ENCODE measurements at places on chromosomes 4 and X.

DNA sequence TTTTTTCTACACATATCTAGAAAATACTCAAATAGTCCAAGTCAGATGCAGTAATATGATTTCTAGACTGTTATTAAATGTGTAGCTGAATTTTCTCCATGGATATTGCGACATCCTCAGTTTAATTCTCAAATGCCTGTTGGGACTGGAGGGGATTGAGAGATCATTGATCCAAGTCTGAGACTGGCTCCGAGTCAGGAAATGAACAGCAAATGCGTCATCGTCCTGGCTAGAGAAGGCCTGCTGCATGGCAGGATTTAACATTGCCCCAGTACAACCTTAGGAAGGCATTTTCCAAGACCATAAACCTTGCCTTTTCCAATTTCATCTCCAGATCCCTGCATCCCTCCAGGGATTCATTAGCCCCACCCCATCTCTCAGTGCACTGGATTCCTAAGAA lies 56.6 kb upstream of the SLC6A14 start:
- DNase-seq: no peak

DNA sequence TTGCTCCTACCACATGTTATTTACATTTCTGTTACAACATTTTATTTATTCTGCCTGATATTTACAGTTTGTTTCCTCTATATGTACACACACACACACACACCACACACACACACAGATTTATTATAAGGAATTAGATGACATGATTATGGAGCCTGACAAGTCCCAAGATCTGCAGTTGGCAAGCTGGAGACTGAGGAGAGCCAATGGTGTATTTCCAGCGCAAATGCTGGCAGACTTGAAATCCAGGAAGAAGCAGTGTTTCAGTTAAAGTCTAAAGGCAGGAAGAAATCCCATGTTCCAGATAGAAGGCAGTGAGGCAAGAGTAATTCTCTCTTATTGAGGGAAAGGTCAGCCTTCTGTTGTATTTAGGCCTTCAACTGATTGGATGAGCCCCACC lies 1.8 kb upstream of the KLHL4 start:
- no peak for DNase-seq

DNA sequence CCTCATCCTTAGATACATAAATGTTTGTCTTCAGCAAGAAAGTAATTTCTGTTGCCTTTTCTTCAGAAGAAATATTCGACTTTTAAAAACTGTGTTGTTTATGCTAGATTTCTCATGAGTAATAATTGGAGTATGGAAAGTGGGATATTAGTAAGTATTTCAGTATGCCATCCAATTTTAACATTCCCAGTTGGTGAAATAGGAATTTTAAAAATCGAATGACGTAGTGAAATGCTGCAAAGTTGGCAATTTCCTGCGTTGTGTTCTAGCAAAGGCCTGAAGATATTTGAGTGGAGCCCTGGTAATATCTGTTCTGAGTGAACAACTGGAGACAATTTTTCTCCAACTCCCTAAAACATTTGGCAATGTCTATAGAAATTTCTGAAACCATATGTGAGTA lies 190.1 kb downstream of the ZNF330 start:
- DNase-seq: no peak

- DNase-seq: no peak
Observed at GRCh38 chr4:153785910-153786721, 2.8 kb downstream of the SFRP2 start.

DNA sequence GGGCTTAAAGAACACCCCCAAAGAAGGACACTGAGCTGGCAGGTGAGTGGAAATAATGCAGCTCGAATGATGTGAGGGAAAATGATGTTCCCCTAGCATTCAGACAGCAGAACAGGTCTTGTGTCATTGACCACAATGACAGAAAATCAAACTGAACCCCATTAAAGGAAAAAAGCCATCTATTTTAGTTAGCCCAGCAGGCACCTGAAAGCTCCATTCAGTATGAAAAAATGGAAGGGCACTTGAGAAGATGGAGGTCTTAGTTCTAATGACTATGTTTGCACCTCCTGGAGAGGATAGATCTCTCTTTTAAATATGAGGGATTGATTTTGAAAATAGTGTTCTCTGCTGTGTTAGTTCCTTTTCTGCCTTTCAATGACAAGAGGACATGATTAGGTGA lies 323.1 kb downstream of the NKX6-1 start:
- DNase-seq: no peak

- DNase-seq: no peak
Observed at GRCh38 chr4:31647786-31648185, 927.6 kb downstream of the PCDH7 start.

- no peak for DNase-seq
Observed at GRCh38 chr4:117893207-117893606, 141.1 kb upstream of the NDST3 start.

All from NT2/D1 (cell line).